Stimulated activated CD4-positive, alpha-beta T cell treated with anti-CD3 and anti-CD28 coated beads, Interleukin-2, amount 100 ng/mL, for 24 hours (primary cell): ENCODE measurements at places on chromosomes 1 and 21.

DNA sequence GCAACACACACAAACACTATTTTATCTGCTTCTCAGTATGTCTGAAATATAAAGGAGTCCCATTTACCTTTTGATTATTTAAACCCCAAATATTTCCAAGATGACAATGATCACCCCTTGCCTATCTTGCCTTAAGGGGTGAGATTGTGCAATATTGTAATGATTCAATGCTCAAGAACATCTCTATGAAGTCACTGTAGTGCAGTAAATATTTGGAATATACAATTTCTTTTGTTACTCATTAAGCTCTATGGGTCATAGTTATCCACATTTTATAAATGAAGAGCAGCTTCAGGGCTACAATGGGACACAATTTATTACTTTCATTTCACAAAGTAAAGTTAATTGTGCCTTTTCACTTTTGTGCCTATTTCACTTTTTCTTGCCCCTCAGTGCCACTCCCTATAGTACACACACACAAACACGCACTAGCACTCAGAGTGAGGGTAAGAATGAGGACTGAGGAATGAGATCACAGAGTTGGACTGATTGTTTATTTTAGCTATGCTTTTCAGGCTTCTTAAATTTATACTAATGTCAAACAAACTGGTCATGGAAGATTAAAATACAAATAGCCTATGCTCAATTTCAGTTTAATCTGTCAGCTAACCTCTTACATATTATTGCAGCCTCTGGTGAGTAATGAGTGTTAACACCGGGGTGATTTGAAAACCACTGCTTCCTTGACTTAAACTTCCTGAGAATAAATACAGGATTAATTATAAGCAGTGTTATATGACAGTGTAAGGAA is 521.0 kb upstream of the B3GALT2 start:
- DNase-seq, result no peak

DNA sequence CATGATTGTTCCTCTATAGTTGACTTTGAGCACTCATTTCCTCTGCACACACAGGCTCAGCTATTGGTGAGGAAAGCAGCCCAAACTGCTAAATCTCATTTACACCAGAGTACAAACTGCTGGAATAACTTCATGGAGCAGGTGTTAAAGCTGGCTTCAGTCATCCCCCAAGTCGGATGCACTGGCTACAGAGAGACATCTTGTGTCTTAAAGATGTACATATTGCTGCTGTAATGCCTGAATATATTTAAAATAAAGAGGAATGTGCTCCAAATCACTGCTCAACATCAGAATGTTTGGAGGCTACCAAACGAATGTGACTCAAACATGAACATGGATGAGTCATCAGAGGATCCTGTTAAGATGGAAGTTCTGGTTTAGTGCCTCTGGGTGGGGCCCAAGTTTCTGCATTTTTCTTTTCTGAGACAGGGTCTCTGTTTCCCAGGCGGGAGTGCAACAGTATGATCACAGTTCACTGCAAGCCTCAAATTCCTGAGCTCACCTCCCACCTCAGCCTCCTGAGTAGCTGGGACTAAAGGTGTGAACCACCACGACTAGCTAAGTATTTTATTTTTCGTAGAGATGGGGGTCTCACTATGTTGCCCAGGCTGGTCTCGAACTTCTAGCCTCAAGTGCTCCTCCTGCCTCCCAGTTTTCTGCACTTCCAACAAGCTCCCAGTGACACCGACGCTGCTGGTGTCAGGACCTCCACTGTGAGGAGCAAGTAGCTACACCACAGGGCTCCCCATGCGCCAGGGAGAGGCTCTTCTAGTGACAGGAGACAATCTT is 79.0 kb upstream of the KRTAP19-8 start:
- no peak for DNase-seq

DNA sequence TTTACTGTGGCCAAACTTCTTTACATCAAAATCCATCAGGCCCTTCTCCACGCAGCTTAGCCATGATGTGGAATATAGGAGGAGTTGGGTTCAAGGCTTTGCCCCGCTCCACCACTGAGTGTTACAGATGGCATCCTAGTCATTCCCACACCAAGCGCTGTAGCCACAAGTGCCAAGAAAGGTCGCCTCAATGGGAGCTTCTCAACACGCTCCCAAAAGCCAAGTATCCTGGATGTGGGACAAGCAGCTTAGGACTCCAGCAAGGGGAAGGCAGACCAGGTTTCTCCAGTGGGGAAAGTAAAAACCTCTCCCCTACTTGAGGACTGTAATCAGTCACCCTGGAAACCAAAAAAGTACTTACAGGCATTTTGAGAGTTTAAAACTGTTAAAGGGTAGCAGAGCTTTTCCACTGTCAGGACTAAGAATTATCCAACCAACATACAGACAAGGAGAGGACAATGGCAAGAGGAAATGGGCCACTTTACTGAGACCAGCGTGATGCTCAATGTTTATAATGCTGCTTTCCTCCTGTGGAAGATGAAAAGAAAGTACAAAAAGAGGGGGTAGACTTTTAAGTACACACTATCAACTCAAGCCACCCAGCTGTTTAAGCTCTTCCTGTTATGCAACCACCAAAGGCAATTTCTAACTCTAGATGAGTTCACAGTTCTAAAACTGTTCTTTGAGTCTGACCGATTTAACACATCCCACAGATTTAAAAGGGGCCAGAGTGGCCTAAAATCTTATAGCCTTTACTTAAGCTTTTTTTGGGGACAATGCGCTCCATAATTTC is 120.7 kb upstream of the KRTAP19-8 start:
- no peak for DNase-seq

- DNase-seq, result no peak
These were observed 43.6 kb downstream of the NPHP4 start for GRCh38 chr1:5948681-5949005.

GRCh38 chr1:33370301-33370700 is 49.4 kb upstream of the A3GALT2 start:
- no peak for DNase-seq

- DNase-seq, result no peak
These were observed 420.2 kb downstream of the KCTD3 start for GRCh38 chr1:215987092-215987875.

GRCh38 chr1:97348599-97349265 is 572.1 kb downstream of the DPYD start:
- no peak for DNase-seq
